ENCODE measurements at places on chromosomes 16 and 17.
A peak's percentile ranks its signal among the peaks of the same experiment; 100 is the strongest.

GRCh38 chr16:70725912-70726828 is 40.3 kb upstream of the MTSS2 start:
- DNase-seq, result no peak

GRCh38 chr16:2777903-2778629 is 986 bp upstream of the ELOB start:
- DNase-seq, result no peak

GRCh38 chr17:51435641-51436091 is 175.3 kb downstream of the UTP18 start:
- peak; percentile 79 for DNase-seq

DNA sequence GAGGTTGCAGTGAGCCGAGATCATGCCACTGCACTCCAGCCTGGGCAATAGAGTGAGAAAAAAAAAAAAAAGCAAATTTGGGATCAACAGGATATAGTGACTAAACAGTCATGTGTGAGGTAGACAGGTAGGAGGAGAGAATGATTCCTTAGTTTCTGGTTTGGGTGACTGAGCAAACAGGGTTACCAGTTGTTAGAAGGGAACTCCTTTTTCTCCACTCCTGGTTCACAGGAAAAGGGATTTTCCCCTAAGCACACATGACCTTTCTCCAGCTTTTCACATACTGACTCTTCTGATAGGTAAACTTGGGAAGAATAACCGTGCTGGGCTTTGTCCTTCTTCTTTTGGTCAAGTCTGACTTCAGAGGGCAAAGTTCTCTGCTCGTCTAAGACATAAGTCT is 17.3 kb upstream of the WSCD1 start:
- no peak for DNase-seq

GRCh38 chr16:68902969-68903345 is 59.6 kb downstream of the TANGO6 start:
- DNase-seq, result no peak

- DNase-seq, result no peak
Measured at GRCh38 chr17:67696853-67697498, 20.8 kb upstream of the NOL11 start.

- DNase-seq, result no peak
Measured at GRCh38 chr17:26962255-26963162, 331.4 kb upstream of the WSB1 start.

DNA sequence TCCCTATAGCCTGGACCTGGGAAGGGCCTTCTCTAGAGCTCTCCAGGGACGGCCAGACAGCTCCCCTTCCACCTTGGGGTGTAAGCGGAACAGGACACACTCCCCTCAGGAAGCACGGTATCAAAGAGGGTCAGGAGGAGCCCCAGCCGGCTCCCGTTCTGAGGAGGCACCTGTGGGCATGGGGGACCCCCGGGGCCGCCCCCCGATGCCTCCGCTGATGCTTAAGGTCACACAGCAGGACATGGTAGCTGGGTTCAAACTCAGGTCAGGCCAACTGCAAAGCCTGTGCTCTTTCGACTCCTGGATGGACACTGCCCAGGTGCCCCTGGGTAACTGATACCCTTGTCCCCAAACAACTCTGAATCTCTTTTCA is 49.8 kb downstream of the CMIP start:
- DNase-seq, result no peak

Measured in NCI-H2029 treated with DMSO at 0.1 percent for 48 hours (cell line).